ENCODE measurements at places on chromosomes 5 and 9.

- DNase-seq = no peak
Observed at GRCh38 chr5:150542933-150543445, 35.1 kb downstream of the NDST1 start.

GRCh38 chr5:15501091-15501791 is 1.3 kb downstream of the FBXL7 start:
- DNase-seq = no peak

DNA sequence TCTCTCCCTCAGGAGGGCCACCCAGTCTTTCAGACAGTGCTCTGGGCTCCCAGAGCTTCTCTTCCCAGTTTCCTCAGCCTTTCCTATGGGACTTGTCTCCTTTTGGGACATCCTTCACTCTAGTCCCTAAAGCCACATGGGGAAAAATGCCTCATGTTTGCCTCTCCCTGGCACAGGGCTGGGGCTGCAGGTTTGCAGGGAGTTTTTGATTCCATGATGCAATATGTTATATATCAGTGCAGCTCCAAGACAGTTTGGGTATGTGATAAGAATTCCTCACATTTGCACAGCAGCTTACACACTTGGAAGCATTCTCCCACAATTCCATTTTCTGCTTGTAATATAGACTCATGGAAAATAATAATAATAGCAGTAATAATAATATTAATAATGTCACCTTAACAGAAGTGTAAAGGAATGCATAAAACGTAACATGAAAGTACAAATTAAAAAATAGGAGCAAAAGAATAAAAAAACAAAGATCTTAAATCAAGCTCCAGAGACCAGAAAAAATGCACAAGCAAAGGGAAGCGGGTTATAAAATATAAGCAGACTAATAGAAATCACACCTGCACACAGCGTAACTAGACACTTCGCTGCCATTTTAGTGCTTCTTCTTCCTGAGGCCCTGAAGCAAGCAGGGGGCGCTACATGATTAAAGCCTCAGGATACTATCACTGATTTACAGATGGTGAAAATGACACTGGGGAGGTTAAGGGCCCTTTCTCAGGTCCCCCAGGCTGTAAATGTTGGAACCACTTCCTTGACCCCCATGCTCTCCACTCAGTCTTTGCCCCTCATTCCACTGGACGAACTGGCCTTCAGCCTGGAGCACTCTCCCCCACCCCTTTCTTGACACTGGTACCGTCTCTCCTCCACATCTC is 70.0 kb upstream of the IL17B start:
- no peak for DNase-seq

GRCh38 chr5:129696636-129697035 is 51.3 kb upstream of the MINAR2 start:
- DNase-seq = no peak

DNA sequence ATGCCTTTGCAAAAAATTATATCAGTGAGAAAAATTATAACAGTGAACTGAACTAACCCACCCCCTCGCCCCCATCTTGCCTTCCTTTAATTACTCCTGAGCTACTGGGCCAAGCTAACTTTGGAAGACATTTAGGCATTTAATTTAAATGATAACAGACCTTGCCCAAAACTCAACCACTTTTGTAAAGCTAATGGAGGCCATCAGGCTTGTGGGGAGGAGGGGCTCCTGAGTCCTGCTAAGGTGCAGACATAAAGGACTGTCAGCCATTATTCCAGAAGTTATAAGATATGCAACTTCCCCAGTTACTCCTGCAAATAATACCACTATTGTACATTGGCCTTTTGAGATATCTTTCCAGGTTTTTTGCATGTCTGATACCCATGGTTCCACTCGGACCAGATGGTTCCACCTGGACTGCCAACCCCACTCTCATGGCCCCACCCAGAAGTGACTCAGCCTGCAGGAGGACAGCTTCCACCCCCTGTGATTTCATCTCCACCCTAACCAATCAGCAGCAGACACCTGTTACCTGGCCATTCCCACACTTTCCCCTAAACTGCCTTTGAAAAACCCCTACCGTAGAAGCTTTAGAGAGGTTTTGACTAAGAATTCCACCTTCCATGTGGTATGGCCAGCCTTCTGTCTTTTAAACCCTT is 805.4 kb upstream of the CDH6 start:
- no peak for DNase-seq

DNA sequence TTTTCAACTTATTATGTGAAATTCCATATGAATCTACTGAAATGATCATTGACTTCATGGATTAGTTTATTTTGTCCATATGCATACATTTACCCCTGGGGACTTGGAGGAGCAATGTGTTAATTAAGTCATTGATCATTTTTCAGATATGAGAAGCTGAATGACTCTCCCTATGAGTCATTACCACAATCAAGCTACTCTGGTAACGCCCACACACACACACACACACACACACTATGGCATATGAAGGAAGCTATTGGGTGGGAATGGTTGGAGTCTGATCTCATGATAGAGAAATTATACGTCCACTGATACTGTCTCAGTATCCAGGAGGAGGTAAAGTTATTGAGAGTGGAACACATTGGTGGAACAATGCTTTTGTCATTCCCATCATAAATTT is 528.9 kb downstream of the AGTPBP1 start:
- peak; percentile 77 for DNase-seq

GRCh38 chr5:9920697-9921096 is 290.5 kb upstream of the TAS2R1 start:
- peak; percentile 8 for DNase-seq

- DNase-seq = no peak
Observed at GRCh38 chr9:2802494-2802921, 41.4 kb downstream of the PUM3 start.

DNA sequence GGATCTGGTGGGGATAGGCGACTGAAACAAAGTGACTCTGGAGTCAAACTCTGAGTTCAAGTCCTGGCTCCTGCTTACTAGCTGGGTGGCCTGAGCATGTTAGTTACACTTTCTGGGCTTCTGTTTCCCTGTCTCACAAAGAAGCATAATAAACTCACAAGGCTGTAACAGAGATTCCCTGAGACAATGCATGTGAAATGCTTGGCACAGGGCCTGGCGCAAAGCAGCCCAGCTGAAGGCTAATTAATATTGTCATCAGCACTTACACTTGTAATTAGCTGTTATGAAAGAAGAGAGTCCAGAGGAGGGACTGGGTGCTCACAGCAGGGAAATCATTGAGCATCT is 64.1 kb upstream of the SPOCK1 start:
- no peak for DNase-seq

DNA sequence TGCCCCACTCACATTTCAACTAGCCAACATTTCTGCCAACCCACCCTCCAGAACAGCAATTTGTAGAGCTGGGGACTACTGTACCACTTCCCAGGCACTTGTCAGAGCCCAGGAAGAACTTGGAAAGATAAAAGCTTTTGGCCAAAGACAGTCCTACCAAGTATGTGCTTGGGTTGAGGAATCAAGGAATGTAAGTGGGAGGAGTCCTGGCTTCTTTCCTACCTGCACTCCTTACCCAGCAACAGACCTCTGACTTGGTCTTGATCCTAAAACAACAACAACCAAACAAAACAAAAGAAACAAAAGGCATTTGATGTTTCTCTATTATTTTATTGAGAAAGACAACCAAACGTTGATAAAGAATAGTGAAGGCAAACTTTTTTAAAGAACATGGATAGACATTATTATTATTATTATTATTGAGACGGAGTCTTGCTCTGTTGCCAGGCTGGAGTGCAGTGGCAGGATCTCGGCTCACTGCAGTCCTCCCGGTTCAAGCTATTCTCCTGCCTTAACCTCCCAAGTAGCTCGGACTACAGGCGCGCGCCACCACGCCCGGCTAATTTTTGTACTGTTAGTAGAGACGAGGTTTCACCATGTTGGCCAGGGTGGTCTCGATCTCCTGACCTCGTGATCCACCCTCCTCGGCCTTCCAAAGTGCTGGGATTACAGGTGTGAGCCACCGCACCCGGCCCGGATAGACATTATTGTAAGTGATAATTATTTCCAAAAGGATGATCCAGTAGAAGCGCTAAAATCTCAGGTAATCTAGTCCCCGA is 33.5 kb downstream of the ANXA2R start:
- DNase-seq = no peak

GRCh38 chr9:113568081-113568435 is 104.5 kb downstream of the RGS3 start:
- no peak for DNase-seq

DNA sequence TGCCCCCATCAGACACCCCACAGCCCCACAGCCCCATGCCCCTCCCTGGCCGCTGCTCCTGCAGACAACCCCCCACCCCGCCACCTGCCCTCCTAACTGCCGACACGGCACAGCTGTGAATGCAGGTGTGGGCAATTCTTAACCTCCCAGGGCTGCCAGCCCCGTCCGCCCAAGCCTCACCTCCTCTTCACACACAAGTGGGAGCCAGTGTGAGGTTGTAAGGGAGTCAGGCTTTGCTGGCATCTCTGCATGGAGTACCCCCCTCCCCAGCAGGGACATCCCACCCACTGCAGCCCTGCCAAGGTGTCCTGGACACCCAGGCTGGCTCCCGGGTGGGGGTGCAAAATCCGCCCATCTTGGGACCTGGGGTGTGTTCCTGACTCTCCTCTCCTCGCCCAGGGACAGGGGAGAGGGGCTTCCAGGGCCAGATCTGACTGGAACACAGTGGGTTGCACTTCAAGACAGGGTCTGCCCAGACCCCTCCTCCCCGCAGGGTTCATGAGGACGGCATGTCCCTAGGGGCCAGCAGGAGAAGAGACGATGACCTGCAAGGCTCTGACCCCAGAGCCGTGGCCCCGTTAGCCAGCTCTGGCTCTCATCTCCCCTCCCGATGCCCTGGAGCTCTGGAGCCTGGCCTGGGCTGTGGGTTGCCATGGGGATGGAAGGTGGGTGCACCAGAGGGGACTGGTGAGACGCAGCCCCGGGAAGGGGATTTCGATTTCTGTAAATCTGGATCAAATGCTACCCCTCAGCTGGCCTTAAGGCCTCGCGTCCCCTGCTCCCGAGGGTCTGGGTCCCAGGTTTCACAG is 34.4 kb downstream of the SARDH start:
- no peak for DNase-seq

DNA sequence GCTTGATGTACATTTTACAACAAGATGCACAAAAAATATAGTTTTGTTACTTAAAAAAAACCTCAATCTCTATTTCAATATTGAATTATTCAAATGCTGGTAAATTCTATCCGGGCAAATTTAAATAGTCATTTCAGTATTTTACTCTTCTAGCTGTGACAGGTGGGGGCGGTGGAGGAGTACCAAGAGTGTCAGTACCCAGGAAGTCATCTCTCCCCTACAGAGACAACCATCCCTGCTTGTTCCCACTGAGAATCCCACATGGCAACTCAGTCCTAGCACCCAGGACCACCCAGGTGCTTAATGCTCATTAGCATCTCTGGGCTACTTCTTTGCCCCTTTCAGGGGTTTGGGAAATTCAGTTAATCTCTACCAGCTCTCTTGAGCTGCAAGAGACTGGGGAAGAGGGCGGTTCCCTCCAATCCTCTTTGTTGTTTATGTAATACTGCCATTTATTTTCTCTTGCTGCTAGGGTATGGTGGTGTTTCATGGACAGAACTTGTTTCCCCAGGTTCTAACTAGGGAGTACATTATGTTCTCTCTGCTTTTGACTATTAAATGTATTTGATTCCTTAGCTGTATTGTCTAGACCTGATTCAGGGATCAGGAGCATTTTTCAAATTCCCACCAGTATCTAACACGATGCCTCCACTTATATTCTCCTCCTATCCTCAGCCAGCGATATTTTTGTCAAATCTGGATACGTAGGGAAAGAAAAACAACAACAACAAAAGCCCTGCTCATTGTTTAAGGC is 122.5 kb downstream of the CDH18 start:
- no peak for DNase-seq

DNA sequence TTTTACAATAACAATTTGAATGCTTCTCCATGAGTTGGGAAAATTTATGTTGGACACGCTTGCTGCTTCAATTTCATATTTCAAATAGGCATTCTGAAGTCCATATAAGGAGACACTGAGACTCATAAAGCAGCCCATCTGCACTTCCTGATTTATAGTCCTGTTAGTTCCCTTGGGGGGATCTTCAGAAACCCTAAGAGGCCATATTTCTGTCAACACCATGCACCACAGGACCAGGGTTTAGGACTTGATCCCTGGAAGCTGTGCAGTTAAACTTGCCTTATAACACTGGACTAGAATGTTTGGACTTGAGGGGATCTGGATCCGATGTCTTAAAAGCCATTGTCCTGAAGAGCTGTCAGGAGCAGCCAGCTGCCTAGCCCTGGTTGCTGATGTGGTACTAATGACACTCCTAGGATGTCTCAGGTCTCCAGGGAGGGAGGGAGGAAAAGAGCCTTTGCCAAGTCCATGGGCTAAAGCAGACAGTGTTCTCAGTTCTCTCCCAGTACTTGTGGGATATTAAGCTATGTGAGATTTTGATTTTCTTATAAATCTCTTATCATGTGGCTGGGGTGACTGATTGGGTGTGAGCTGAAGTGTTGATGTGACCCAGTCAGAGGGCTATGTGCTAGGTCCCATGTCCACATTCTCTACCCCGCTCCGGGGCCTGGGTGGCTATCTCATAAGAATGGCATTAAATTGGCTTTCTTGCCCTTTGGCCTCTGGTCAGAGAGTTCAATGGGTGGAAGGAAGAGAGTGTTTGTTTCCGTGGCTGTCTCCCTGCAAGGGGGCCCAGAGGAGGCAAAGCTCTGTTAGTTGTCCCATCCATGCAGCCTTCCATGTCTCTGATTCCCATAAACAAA is 399.8 kb downstream of the OSTF1 start:
- no peak for DNase-seq

DNA sequence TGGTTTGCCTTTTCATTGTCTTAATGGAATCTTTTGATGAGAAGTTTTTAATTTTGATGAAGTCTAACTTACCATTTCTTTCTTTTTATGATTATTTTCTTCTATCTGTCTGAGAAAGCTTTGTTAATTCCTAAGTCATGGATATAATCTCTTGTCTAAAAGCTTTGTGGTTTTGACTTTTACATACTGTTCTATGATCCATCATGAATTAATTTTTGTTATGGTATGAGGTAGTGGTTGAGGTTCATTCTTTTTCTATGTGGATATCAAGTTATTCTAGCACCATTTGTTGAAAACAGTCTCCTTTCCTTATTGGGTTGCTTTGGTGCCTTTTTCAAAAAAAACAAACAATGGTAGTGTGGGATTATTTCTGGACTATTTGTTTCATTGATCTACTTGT is 20.4 kb downstream of the FBXO10 start:
- DNase-seq = no peak

DNA sequence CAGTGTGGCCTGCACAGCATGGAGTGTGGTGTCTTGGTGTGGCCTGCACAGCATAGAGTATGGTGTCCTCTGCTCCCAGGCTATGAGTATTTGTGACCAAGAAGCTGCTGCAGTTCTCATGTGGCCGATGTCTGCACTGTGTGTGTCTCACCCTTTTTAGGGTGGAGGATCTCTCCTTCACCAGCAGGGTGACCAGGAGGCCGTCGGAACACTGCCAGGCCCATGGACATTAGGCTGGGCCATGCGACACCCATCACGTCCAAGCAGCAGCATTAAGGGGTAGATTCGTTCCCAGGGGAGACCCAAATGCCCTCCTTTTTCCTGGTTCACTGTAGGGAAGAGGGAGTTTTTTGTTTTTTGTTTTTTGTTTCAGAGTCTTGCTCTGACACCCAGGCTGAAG is 115.3 kb upstream of the SPIN1 start:
- no peak for DNase-seq

GRCh38 chr9:20722221-20722620 is 38.2 kb downstream of the FOCAD start:
- DNase-seq = no peak

GRCh38 chr9:131727795-131728545 is 11.9 kb downstream of the RAPGEF1 start:
- DNase-seq = no peak

- no peak for DNase-seq
Observed at GRCh38 chr5:77444356-77444755, 47.8 kb downstream of the WDR41 start.

GRCh38 chr5:170591054-170591453 is 87.2 kb downstream of the KCNIP1 start:
- DNase-seq = peak; percentile 15

Data from RKO (cell line).